Kasumi-1 (cell line): ENCODE measurements at places on chromosomes 5 and 9.

GRCh38 chr5:143318270-143318669 lies 85.2 kb downstream of the NR3C1 start:
- DNase-seq: no peak

GRCh38 chr5:77776554-77777206 lies 541 bp upstream of the TBCA start:
- no peak for DNase-seq

- DNase-seq: no peak
Measured at GRCh38 chr5:146624179-146624578, 108.2 kb upstream of the GPR151 start.

DNA sequence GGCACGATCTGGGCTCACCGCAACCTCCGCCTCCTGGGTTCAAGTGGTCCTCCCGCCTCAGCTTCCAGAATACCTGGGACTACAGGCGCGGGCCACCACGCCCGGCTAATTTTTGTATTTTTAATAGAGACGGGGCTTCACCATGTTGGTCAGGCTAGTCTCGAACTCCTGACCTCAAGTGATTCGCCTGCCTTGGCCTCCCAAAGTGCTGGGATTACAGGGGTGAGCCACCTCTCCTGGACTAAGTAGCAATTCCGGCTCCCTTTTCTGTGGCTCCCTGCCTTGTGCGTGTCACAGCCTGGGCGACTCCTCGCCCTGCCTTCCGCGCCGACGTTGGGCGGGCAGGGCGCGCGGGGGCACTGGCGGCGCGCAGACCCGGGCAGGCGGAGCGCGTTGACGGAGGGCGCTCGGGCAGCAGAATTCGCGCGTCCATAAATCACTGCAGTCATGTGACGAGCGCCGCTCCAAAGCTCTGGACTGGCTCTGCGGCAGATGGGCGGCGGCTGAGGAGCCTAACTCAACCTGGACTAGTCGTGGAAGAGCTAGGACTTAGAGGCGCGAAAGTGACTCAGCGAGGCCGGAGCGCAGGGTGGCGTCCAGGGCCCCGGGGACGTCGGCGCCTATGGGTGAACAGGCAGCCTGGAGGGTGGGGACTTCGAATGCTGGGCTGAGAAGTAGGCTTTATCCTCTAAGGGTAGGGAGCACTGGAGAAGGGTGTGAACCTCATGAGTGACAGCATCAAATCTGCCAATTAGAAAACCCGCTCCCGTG lies 1.4 kb upstream of the CIZ1 start:
- no peak for DNase-seq

DNA sequence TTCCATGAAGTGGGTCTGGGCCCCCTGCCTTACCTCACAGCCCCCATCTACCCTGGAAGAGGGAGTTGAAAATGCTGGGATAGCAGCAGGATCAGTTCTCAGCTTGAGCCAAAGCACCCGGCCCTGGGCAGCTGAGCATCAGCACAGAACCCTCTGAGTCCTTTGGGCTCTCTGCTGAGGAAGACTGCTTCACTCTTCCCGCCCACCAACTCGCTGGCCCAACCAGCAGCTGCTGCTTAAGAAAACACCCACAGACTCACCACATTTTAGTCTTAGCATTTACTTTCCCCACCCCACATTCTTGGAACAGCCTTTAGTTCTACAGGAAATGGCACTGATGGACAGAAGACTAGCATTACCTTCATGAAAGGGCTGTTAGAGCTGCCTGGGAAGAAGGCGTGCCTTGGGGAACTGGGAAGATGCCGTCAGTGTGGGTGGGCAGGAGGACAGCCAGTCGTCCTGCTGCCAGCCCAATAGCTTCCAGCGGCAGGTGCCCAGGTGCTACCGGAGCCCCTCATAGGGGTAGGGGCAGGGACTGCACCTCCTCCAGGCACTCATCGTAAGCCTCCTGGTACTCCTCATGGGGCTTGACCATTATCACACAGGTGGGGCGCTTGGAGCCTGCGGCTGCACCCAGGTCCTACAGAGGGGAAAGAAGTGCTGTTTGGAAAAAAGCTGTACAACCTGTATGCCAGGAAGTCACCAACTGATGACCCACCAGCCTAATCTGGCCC lies 4.3 kb downstream of the NHP2 start:
- no peak for DNase-seq

DNA sequence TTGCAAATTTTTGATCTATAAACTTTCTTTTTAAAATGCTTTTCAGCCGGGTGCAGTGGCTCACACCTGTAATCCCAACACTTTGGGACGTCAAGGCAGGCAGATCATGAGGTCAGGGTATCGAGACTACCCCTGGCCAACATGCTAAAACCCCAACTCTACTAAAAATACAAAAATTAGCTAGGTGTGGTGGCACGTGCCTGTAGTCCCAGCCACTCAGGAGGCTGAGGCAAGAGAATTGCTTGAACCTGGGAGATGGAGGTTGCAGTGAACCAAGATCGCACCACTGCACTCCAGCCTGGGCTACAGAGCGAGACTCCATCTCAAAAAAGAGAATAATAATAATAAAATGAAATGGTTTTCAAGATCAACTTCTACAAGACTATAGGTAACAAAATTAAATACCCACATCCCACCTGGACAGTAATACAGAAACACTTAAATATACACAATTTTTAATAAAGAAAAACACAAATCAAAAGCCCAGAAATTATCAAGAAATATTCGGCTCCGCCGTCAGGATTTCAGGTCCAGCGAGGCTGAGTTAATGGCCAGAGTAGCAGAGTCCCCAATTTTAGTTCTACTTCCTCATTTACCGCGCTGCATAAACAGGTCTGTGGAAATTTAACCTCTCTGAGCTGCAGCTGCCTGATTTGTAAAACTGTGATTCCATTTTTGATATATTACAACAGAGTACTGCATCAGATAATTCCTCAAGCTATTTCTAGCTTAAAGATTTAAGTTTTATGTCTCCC lies 4.0 kb downstream of the TUT7 start:
- DNase-seq: peak; percentile 44

- DNase-seq: no peak
Measured at GRCh38 chr9:121447321-121447834, 52.3 kb downstream of the GGTA1 start.

DNA sequence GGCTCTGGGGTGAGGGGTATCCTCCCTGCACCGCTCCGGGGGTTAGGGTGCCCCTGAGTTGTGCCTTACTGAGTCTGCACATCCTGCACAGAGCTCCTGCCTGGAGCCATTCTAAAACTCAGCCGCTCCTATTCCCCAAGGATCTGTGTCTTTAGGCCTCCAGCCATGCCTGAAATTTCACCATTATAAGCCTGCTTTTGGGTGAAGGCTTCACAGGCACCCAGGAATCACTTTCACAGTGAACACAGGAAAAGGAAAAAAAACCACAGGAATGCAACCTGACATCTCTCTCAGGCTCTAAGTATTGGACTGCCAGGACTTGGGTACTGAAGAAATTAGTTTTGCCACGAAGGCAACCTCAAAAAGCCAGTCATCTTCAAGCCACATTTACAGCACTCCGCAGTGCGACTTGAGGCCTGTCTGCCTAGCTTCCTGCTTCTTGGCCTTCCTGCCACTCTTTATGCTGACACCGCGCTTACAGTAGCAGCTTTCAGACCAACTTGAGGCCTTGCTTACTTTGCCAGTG lies 30.9 kb downstream of the GALNT10 start:
- DNase-seq: peak; percentile 67

- DNase-seq: no peak
Measured at GRCh38 chr5:171622010-171622409, 163.6 kb upstream of the SMIM23 start.

- DNase-seq: no peak
Measured at GRCh38 chr9:89555451-89556375, 49.1 kb upstream of the GADD45G start.

DNA sequence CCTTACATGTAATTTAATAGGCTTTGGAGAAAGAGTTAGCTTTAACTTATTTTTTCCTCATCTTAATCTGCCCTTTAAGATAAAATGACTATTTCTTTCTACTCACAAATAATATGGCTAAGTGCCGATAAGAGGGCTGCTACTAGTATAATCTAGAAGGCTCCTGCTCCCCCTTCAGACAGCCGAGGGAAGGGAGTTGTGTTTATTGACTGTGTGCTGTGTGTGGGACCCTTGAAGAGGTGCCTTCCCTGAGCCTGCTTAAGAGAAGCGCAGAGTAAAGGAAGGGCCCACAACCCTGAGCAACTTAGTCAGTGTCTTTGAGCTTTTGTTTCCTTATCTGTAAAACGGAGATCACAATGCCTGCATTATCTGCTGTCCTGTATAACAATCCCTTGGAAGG lies 28.1 kb upstream of the CKMT2 start:
- no peak for DNase-seq

DNA sequence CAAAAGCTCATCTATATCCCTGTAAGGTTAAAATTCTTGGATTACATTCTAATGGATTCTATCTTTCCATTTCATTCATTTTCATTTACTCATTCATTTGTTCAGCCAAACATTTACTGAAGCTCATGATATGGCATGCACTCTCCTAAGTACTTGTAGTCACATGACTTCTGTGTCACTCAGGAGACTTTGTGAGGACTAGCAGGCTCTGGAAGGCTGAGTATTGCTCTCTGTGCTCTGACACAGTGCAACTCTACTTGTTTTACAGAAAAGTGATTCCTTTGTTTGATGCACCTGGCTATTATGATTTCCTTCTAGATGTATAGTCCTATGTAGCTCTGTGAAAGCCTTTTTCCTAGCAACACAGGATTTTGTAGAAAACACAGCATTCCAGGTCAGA lies 53.0 kb downstream of the YIPF5 start:
- DNase-seq: no peak

DNA sequence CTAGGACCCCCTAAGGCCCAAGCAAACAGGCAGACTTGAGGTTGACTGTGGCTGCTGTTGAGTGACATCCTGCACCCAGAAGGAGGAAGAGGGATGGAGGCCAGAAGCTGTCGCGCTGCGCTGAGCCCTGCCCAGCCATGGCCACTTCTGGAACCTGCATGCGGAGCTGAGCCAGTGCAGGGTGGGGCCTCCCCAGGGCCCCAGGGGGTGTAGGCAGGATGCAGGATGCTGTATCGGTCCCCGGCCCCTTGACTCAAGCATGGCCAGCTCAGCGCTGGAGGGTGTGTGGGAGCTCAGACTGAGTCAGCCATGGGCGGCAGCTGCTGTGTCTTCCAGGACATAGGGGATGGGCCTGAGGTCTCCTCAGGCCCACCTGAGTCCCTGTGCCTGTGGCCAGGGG lies 26.9 kb downstream of the GLT6D1 start:
- DNase-seq: no peak

DNA sequence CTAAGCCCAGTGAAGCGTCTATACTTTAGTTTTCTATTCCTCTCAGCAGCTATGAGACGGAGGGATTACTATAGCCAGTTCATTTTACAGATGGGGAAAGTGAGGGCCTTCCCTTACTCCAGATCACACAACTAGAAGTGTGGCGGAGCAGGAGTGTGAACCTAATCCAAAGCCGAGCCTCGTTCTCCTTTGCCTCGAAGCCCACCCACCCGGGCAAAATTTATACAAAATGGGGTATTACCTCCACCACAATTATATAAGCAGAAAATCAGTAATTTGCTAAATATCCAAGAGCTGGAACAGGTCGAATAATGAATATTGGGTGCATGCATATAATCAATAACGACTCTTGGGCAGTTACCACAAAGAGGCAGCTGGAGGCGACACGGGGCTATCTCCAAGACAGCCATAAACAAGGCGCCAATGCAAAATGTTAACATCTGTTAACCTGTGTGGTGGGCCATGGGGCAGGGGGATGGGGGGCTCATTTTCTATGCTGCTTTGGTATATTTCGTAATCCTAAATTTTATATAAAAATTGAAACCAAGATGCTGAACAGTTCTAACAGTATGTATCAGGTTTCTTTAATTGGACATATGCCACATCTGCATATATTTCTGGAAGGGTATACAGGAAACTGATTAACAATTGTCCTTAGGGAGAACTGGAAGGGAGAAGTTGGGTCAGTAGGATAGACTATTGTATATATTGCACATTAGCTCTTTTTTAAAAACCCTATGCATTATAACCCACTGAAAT lies 1.2 kb upstream of the RNF44 start:
- DNase-seq: no peak

DNA sequence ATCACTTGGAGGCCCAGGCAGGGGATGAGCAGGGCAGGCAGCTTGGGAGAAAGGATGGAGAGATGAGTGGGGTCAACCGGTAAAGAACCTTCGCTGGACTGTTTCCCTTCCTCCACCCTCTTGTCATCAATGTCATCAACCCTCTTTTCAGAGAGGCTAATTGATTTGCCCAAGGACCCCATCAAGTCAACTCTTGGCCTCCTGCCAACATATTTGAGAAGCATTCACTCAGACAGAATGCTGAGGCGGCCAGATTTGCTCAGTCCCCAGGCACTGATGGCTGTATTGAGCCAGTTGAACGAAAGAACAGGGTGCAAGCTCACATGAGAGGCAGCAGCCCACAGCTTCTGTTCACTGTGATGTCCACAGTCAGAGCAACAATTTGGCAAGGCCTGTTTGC lies 193.5 kb downstream of the RFK start:
- DNase-seq: no peak

DNA sequence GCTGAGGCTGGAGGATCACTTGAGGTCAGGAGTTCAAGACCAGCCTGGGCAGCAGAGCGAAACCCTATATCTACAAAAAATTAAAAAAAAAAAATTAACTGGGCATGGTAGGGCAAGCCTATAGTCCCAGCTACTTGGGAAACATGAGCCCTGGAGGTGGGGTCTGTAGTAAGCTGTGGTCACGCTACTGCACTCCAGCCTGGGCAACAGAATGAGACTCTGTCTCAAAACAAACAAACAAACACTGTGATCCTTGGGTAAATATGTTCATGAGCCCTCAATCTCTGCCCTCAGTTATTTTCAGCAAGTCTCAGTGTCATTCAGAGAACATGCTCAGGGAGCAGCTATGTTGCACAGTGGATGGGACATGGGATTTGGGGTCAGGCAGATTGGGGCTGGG lies 76.2 kb downstream of the PTTG1 start:
- DNase-seq: no peak

DNA sequence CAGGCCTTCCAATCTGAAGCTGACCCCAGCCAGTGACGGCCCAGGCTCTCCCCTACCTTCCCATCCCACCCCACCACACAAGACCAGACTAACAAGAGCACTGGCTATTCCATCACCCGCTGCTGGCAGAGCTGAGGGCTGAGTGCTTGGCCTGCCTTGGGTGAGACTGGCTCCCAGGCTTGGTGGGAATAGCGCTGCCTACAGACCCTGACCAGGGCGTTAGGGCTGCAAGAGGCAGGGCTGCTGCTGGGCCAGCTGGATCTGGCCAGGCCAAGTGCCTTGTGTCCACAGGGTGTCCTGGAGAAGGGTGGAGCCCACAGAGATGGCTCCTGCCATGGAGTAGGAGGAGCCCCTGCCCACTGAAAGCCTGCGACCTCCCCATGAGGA lies 31.6 kb upstream of the ANGPTL2 start:
- DNase-seq: no peak

GRCh38 chr5:133525126-133525525 lies 87.2 kb downstream of the FSTL4 start:
- no peak for DNase-seq

- no peak for DNase-seq
Measured at GRCh38 chr9:81224166-81225081, 464.9 kb downstream of the TLE1 start.

DNA sequence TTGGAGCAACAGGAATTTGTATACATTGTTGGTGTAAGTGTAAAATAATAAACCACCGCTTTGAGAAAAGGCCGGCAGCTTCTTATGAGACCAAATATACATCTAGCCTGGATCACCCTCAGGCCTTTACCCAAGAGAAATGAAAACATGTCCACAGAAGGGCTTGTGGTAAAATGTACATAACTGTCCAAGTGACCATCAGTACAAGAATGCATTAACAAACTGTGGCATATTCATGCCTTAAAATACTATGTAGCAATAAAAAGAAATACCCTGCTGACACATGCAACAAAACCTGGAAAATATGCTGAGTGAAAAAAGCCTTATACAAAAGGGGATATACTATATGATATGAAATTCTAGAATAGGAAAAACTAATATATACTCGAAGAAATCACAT lies 311.9 kb upstream of the TRPC7 start:
- no peak for DNase-seq
